ENCODE measurements at places on chromosomes 4 and X. TPM values are rescaled to one million over a fixed set of nuclear protein-coding genes. Genes with fewer than 3 reads are reported as not detected.
A peak's percentile ranks its signal among the peaks of the same experiment; 100 is the strongest.

DNA sequence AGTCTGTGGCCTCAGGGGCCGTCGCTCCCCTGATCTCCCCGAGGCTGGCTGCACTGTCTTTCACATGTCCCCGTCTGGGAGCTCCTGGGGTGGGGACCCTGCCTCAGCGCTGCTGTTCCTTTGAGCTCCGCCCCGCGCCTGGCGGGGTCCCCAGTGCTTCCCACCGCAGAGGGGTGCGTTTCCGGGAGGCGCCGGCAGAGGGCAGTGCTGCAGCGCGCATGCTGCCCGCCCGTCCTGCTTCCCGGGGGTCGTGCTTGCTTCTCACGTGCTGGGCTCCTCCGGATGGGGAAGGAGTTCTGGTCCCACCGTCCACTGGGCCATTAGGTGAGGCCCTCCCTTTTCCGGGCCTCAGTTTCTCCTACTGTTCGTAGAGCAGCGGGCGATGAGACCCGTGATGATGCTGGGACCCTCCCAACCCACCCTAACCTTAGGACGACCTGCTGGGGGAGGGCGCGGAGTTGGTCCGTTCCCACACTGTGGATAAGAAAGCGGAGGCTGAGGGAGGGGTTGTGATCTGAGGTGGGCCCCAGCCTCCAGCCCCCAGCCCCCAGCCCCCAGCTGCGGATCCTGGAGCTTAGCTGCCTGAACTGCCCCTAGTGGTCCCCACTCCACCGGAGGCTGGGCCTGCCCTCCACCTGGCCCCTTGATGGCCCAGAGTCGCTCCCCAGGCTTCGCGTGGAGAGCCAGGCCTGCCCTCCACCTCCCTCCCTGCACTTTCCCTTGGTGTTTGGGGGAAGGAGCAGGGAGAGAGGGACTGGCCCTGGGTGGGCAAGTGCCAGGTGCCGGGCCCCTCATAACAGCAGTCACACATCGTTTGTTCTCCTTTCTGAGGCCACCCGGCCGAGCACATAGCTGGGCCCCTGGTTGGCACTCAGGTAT is 15.3 kb downstream of the CPZ start:
- DNase-seq = peak; percentile 90

RNF150 gene
- total RNA-seq = 21.0 TPM

GRCh38 chr4:118112117-118113046 is 78.1 kb downstream of the NDST3 start:
- DNase-seq = no peak

GUCY1A1 gene
- 0.75 TPM for total RNA-seq

PORCN gene
- total RNA-seq = 14.2 TPM

- no peak for DNase-seq
These were observed 4.4 kb upstream of the CHM start for GRCh38 chrX:86051741-86052140.

- DNase-seq = no peak
These were observed 544.5 kb downstream of the PPP4R3C start for GRCh38 chrX:26918631-26919030.

TLR1 gene
- not detected for total RNA-seq
